Stimulated activated CD4-positive, alpha-beta T cell treated with anti-CD3 and anti-CD28 coated beads, TNF-alpha, amount 100 ng/mL, for 4 hours (primary cell): ENCODE measurements at places on chromosomes 12 and 14.

GRCh38 chr12:13945641-13946040, 35.8 kb downstream of the GRIN2B start:
- no peak for DNase-seq

GRCh38 chr14:103549361-103550311, 12.8 kb downstream of the BAG5 start:
- no peak for DNase-seq

- no peak for DNase-seq
Observed at GRCh38 chr12:105164068-105164467, 56.5 kb downstream of the WASHC4 start.

- peak; percentile 53 for DNase-seq
Observed at GRCh38 chr14:89417465-89418225, 612 bp upstream of the FOXN3 start.

- no peak for DNase-seq
Observed at GRCh38 chr14:56524971-56525677, 54.5 kb upstream of the TMEM260 start.

- no peak for DNase-seq
Observed at GRCh38 chr14:77786148-77786547, 13.8 kb upstream of the ADCK1 start.

DNA sequence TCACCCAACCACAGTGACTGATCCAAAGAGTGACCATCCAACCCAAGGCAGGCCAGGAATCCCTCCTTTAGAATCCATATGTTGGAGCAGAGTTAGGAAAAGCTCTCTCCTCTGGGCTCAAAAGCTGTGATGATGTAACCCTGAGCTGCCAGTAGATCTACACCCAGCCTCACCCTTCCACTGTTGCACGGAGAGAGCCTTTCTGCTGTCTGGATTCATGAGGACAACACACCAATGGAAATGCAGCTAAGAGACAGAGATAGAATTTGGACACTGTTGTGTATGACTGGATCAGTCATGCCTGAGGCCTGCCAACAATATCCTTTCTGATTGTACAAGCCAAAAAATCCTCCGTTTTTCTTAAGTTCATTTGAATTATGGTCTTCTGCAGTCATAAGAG, 4.4 kb upstream of the OR6J1 start:
- DNase-seq: no peak

GRCh38 chr14:62692490-62693106, 352.7 kb downstream of the KCNH5 start:
- no peak for DNase-seq
